Dorsolateral prefrontal cortex (tissue), 122 donors: ENCODE measurements at places on chromosomes 6 and 20.

- no peak for DNase-seq
Observed at GRCh38 chr6:72324591-72324990, 297.3 kb upstream of the KCNQ5 start.

DNA sequence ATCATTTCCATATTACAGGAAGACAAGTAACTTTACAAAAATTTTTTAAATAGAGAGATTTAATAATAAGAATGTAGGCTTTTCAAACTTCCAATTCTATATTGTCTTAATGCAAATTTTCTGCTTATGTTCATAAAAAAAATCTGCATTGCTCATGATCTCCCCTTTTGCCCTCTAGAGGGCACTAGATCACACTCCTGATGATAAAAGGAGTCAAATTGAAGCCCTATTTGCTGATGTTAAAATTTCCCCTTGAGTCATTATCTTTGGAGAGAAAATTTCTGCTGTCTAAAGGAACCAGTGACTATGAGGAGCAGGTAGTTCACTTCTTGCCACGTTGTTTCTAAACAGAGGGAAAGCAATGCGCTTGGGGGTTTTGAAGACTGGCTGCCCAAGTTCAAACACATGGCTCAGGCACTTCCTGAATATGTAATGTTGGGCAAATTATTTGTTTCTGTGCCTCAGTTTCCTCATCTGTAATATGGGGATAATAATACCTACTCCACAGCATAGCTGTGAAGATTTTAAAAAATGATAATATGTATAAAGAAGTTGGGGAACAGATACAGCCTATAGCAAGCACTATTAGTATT is 874.2 kb downstream of the TFAP2A start:
- DNase-seq = no peak

DNA sequence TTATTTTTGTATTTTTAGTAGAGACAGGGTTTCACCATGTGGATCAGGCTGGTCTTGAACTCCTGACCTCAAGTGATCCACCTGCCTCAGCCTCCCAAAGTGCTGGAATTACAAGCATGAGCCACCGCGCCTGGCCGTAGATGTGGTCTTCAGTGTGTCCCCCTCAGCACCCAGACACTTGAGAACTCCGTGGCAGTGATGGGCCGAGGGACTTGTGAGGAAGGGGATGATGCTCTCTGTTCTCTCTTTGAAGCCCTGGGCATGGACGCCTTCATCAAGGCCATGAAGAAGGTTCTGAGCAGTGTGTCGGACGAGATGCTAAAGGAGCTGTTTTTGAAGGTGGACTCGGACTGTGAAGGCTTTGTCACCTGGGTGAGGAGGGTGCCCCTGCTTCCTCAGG is 16.9 kb downstream of the EFCAB8 start:
- DNase-seq = no peak

GRCh38 chr6:43808412-43808811 is 38.4 kb downstream of the VEGFA start:
- no peak for DNase-seq

- DNase-seq = peak; percentile 52
Observed at GRCh38 chr6:93417421-93418013, 1.8 kb downstream of the EPHA7 start.

GRCh38 chr6:44289726-44290260 is 19.5 kb downstream of the TMEM151B start:
- DNase-seq = peak; percentile 71

DNA sequence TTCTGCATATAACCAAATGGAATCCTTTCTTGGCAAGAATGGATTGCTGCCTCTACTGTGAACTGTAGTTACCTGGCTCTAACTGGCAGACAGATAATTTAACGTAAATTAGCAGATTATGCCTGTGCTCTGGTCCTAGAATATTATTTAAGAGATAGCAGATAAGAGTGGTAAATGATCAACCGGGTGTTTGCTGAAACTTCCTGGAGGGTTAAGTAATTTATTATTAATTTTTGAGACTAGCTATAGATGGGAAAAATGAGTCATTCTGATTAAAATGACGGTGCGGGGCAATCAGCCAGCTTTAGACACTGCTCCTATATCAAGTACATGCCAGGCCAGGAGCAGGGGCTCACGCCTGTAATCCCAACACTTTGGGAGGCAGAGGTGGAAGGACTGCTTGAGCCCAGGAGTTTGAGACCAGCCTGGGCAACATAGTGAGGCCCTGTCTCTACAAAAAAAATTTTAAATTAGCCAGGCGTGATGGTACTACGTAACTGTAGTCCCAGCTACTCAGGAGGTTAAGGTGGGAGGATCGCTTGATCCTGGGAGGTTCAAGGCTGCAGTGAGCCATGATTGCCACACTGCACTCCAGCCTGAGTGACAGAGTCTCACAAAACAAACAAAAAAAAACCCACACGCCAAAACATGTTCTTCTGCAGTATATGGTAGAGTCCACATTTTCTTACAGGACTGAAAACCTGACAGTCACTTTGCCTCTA is 22.6 kb downstream of the B4GALT5 start:
- no peak for DNase-seq

DNA sequence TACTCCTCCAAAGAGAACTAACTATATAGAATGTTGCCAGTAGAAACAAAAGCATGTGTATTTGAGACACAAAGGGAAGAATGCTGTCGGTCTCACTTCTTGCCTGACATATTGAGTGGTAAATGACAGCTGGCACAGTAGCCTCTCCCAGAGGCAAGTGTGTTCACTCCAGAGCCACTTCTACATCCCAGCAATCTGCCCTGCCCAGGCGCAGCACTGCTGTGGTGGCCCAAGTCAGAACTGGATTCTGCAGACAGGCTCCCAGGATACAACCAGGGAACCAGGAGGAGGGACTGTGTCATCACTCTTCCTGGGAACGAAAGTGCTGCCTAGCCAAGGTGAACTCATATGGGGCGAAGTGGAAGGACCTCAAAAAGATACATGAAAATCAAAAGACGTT is 103.2 kb upstream of the ARMC2 start:
- DNase-seq = no peak

GRCh38 chr20:49567421-49568277 is at the start of gene PTGIS:
TSS of gene PTGIS (minus strand) at chr20:49568137. CDS start at chr20:49568116, 21 bp downstream.
- no peak for DNase-seq

- DNase-seq = no peak
Observed at GRCh38 chr6:15879371-15880261, 216.8 kb upstream of the DTNBP1 start.

- DNase-seq = no peak
Observed at GRCh38 chr6:169016758-169017157, 236.9 kb downstream of the THBS2 start.

- no peak for DNase-seq
Observed at GRCh38 chr6:111766201-111766857, 106.9 kb downstream of the FYN start.

DNA sequence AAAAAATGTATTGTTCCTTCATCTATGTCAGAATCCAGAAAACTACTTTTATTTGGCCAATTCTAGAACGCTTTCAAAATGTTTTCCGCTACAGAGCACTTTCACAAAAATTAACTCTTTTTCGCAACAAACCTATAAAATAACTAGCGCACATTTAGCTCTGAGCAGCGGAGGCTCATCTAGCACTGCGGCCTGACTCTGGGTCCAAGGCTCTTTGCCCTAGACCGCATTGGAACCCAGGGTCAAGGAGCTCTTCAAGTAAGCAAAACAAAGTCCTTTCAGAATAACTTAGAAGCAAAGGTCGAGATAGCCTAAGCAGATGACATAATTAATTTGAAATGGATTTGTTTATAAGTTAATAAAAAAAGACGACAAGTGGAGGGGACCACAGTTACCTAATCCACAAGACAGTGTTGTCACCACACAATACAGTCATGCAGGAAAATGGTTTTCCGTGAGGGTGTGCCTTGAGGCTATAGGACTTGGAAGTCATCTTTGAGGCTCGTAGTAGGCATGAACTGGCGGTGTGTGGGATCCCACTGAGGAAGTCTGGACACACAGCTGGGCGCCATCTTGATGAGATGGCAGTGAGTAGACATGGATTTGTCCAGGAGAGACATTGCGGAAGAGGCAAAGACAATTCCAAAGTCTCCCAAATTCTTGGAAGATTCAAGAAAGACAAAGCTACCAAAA is 29.2 kb upstream of the IRF4 start:
- no peak for DNase-seq

GRCh38 chr20:38804682-38805501 is 605 bp upstream of the PPP1R16B start:
- DNase-seq = no peak

- DNase-seq = no peak
Observed at GRCh38 chr20:21936261-21936660, 230.8 kb downstream of the PAX1 start.

DNA sequence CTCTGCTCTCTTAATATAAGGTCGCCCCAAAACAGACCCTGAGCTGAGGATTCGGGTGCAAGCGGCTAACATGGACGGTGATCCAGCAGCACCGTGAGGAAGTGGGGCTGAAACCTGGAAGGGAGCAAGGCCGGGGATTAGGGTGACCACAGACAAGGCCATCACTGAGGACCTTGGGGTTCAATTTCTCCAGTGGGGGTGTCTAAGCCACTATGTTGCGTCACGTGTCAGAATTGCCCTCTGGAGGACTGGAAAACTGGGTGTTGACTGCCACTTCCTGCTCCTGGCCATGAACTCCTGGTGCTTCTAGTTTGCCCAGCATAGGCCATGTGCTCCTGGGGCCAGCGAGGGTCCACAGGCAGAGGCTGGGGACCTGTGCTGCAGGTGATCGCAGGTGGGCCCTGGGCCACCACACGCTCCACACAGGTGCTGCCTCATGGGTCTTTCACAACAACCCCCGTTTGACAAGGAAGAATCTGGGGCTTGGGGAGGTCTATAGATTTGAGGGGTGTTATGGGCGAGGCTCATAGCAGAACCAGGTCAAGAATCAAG is 101.9 kb downstream of the CDH26 start:
- no peak for DNase-seq

GRCh38 chr6:25130518-25130917 is 148.7 kb upstream of the CARMIL1 start:
- DNase-seq = no peak

DNA sequence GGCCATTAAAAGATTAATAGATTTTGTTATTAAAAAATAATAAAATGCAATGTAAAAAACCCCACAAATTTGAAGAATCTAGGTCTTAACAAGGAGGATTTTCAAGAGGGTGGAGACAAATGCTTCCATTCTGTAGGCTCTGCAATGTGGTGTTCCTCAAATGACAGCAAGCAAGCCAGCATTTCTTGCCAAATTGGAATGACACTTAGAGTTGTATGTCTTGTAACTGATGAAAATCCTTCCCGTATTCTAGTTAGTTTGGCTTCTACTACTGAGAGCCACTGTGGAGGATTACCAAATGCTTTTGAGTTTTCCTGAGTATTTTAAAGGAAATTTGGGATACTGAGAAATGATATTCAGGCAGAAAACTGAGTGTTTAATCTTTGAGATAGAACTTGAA is 1225.5 kb upstream of the CITED2 start:
- DNase-seq = no peak

GRCh38 chr20:37868851-37869333 is 34.0 kb upstream of the VSTM2L start:
- DNase-seq = no peak

GRCh38 chr20:48818481-48818987 is 9.3 kb downstream of the PREX1 start:
- no peak for DNase-seq

DNA sequence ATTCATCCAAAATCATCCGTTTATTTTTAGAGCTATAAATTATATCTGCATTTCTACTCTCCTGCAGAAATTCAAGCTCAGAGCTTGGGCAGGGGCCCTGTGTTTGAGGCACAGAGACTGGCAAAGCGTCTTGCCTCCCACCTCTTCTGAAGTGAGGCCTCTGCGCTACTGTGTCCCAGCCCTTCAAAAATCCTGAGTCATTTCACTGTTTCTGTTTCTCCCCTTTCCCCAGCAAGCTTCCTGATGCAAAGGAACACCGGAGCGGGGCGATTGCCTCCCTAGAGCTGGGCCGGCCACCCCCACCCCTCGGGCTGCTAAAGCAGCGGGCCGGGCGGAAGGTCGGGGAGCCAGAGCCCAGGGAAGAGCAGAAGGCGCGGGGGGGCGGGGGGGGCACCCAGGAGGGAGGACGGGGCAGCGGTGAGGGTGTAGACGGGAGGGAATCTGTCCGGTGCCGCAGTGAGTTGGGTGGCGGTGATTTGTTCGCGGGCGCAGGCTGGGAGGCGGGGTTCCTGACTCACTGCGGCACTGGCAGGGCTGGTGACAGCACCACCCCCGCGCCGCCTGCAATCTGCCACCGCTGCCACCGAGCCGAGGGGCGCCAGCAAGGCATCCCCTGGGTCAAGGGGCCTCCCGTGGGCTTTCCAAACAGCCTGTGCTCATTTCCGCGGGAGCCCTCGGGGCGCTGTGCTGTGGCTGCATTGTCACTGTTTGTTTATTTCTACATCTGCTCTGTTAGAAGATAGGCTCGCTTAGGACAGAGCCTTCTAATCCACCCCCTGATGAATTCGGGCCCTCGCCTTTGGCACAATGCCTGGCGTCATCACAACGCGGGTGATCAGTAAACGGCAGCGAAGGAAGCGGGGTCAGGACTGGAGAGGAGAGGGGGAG is 46.5 kb upstream of the SNAP25 start:
- DNase-seq = peak; percentile 77

GRCh38 chr6:135086414-135086764 is 31.8 kb upstream of the HBS1L start:
- no peak for DNase-seq

DNA sequence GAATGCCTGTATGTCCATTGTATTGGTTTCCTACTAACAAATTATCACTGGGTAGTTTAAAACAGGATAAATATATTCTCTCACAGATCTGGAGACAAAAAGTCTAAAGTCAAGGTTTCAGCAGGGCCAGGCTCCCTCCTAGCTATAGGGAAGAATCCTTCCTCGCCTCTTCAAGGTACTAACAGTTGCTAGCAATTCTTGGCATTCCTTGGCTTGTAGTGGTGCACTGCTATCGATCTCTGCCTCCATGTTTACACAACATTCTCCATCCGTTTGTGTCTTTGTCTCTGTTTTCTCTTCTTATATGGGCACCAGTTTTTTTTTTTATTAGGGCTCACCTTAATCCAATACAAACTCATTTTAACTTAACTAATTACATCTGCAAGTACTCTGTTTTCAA is 48.9 kb downstream of the OR2B6 start:
- no peak for DNase-seq

DNA sequence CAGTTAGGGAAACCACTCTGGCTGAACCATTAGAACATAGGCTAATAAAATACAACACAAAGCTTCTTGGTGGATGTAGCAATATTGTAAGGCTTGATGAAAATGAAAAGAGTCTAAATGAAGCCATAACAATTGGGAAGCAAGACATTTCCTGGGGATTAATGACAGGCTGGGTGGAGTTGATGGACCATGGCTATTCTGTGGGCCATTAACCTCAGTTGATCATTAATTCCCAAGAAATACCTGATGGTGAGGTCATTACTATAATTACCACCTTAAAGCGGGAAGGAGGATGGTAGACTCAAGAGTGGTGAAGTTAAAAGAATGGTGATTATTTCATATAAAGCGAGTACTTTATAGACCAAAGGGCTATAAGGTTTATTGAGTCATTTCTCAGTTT is 455.8 kb upstream of the MAP3K7 start:
- DNase-seq = no peak

GRCh38 chr6:147509891-147510290 is 1.4 kb downstream of the SAMD5 start:
- no peak for DNase-seq
